ENCODE measurements at places on chromosomes 6 and 20.

DNA sequence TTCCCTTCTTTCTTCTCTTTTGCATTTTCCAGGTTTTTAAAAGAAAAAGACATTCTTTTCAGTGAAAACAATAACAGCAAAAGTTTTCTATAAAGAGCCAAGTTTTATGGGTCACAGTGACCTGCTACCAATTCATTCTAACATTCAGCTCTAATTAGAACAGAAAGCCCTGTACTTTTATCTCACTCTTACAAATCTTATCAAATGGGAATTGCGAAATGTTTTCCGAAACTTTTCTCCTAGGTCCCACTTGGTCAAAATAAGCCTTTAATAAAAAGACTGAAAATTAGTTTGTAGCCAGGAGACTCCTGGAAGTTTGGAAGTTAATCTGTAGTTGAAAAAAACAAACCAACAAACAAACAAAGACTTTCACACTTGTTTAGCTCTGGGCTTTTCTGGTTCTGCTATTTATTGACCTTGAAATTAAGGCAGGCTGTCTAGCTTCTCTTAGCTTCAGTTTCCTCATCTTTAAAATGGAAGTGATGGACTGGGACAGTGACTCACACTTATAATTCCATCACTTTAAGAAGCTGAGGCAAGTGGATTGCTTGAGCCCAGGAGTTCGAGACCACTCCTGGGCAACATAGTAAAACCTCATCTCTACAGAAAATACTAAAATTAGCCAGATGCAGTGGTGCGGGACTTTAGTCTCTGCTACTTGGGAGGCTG lies 613.5 kb upstream of the CDH4 start:
- H3K36me3 ChIP-seq, result no peaks in the 10 kb centered on the region
- H3K4me3 ChIP-seq, result no peak overlapping the region
- no peak overlapping the region for H3K27ac ChIP-seq
- no peaks in the 10 kb centered on the region for H3K27me3 ChIP-seq
- no peaks in the 10 kb centered on the region for H3K4me1 ChIP-seq

- H3K4me1 ChIP-seq, result peaks cover 5% of the 10 kb centered on the region
- no peak overlapping the region for H3K27ac ChIP-seq
- H3K27me3 ChIP-seq, result no peaks in the 10 kb centered on the region
Observed at GRCh38 chr6:116424001-116424400, 37.2 kb upstream of the CALHM6 start.

DNA sequence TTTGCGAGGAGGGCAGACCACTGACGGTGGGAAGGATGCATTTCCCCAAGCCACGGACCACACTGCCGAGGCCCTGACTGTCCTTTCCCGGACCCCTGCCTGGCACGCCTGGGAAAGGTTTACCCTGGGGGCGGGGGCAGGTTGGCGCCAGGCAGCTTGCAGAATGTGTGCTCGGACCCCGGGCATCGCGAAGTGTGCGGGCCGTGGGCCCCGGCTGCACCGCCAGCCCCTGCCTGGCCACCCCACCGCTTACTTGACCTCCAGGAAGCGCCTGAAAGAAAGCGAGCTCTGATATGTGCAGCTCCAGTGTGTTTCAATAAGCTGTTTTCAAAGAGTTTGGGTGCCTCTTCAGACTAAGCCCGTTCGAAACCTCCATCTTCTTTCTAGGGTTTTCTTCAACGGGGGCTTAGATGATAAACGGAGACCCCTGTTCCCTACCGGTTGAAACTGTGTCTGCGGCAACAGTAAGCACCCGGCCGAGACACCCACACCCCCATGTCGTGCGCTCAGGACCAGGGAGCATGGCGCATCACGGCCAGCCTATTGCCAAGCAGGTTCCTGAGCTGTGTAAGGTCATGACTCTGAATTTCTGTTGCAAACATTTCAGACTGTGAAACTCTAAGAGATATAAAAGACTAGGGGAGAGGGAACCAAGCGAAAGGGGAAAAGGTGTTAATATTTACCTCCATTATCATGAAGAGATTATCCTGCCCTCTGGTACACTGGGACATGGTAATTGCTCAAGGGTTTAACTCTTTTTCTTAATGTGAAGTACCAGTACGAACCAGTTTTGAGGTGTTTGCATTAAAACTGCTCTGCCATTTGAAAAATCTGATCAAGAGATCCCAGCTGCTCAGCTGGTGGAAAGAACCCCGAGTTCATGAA lies 231.2 kb upstream of the FOXQ1 start:
- no peaks in the 10 kb centered on the region for H3K36me3 ChIP-seq
- no peak for DNase-seq
- no peak overlapping the region for H3K4me3 ChIP-seq
- no peak overlapping the region for H3K27ac ChIP-seq
- no peaks in the 10 kb centered on the region for H3K27me3 ChIP-seq

- H3K27me3 ChIP-seq, result no peaks in the 10 kb centered on the region
- peaks cover 17% of the 10 kb centered on the region for H3K4me1 ChIP-seq
- no peak for DNase-seq
- peak overlapping the region; percentile 63 for H3K4me3 ChIP-seq
Observed at GRCh38 chr6:2633736-2634135, 117.0 kb downstream of the MYLK4 start.

DNA sequence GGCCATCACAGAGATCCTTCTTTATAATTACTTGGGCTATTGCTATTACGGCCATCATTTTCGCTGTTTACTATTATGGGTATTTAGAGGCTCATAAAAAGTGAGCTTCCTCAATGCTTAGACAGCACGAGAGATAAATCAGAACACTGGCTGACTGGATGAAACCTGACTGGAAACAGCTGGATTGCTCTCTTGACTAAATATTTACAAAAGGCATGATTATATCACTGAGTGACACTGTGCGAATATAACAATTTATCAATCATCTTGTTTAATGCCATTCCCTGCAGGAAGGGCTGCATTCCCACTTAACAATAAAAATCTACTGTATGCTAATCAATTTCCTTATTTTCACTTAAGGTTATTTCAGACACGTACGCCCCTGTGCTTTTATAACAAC lies 260.1 kb upstream of the ARID1B start:
- no peak for DNase-seq
- H3K4me1 ChIP-seq, result no peaks in the 10 kb centered on the region
- no peaks in the 10 kb centered on the region for H3K36me3 ChIP-seq
- no peak overlapping the region for H3K4me3 ChIP-seq
- H3K27ac ChIP-seq, result no peak overlapping the region

DNA sequence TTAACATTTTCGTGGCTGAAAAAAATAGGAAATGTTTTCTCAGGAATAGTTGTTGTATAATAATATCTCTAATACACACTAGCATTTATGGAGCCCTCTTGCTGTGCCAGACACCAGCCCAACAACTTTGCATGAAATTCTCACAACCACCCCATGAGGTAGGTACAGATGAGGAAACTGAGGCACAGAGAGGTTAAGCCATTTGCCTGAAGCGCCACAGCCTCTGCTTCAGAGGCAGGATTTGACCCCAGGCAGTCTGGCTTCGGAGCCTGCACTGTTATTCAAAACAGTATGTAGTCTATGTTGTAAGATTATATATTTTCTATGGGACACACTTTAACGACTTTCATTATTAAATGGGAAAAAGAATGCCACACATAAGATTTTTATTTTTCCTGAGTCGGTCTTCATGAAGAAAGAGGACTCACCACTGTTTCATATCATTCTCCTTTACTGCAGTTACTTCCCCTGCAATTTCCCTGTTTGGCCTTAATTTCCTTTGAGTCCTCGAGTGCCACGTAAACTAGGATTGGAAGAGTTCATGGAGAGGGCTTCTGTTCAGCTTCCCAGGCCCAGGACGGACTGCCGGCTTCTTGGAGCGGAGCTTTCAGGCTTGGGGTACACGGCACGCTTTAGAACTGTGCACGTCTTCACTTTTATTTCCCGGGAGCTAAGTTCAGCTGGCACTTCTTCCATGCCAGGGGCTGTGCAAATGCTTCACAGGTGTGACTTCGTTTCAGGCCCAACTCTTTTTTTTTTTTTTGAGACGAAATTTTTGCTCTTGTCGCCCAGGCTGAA lies 128.0 kb downstream of the BMP7 start:
- no peak for DNase-seq
- no peak overlapping the region for H3K27ac ChIP-seq
- no peaks in the 10 kb centered on the region for H3K4me1 ChIP-seq

- DNase-seq, result no peak
- no peaks in the 10 kb centered on the region for H3K27me3 ChIP-seq
- no peaks in the 10 kb centered on the region for H3K36me3 ChIP-seq
- peaks cover 19% of the 10 kb centered on the region for H3K4me1 ChIP-seq
- H3K4me3 ChIP-seq, result no peak overlapping the region
- H3K27ac ChIP-seq, result no peak overlapping the region
Observed at GRCh38 chr20:25402583-25402982, 4.9 kb upstream of the GINS1 start.

- no peaks in the 10 kb centered on the region for H3K27me3 ChIP-seq
- H3K36me3 ChIP-seq, result no peaks in the 10 kb centered on the region
- H3K4me3 ChIP-seq, result no peak overlapping the region
- DNase-seq, result peak; percentile 37
Observed at GRCh38 chr6:169791721-169792131, 40.3 kb downstream of the ERMARD start.

DNA sequence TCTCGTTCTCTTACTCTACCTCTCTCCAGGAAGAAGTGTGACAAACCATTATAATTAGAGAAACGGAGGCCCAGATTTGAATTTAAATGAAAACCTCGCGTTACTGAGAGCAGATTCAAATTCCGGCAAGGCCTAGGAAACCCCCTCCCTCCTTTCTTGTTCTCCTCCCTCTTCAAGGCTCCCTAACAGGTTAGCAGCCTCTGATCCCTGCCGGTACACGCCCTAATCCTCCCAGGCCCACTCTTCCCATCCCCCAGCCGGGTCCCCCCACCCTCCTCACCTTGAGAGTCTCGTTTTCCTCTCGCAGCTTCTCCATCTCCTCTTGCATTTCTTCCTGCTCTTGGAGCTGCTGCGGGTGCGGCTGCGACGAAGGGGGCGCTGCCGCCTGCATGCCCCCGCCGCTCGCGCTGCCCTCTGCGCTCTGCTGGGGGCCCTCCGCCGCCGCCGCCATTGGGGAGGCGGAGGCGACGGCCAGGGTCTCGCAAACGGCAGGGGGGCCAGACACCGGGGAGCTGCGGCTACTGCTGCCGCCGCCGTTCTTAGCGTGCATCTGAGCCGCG lies 3.8 kb downstream of the MTCL3 start:
- no peak for DNase-seq
- H3K4me3 ChIP-seq, result peak overlapping the region; percentile 67
- peaks cover 43% of the 10 kb centered on the region for H3K4me1 ChIP-seq
- H3K27me3 ChIP-seq, result peaks cover 59% of the 10 kb centered on the region

GRCh38 chr6:38485488-38485887 lies 154.2 kb downstream of the BTBD9 start:
- no peak for DNase-seq
- no peaks in the 10 kb centered on the region for H3K36me3 ChIP-seq
- no peaks in the 10 kb centered on the region for H3K4me1 ChIP-seq
- H3K27ac ChIP-seq, result no peak overlapping the region

- H3K4me1 ChIP-seq, result peaks cover 3% of the 10 kb centered on the region
- H3K4me3 ChIP-seq, result no peak overlapping the region
- H3K27me3 ChIP-seq, result no peaks in the 10 kb centered on the region
- H3K36me3 ChIP-seq, result no peaks in the 10 kb centered on the region
Observed at GRCh38 chr6:33923857-33924514, 120.2 kb upstream of the MLN start.

DNA sequence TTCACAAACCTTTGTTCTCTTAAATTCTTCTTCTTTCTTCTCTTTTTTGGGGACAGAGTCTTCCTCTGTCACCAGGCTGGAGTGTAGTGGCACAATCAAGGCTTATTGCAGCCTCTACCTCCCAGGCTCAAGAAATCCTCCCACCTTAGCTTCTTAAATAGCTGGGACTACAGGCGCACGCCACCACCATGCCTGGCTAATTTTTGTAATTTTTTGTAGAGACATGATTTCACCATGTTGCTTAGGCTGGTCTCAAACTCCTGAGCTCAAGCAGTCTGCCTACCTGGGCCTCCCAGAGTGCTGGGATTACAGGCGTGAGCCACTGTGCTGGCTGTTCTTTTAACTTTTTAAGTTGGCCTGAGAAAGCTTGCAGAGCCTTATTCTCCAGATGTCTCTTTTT lies 48.0 kb downstream of the NCOA3 start:
- H3K27ac ChIP-seq, result no peak overlapping the region
- no peaks in the 10 kb centered on the region for H3K36me3 ChIP-seq
- DNase-seq, result no peak
- no peak overlapping the region for H3K4me3 ChIP-seq

DNA sequence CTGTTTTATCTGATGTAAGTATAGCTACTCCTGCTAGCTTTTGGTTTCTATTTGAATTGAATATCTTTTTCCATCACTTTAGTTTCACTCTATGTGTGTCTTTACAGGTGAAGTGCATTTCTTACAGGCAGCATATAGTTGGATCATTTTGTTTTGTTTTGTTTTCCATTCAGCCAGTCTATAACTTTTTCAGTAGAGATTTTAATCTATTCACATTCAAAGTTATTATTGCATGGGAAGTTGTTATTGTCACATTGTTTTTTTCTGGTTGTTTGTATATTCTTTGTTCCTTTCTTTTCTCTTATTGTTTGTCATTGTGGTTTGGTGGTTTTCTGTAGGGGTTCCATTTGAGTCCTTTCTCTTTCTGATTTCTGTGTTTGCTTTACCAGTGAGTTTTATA lies 151.2 kb downstream of the PDE10A start:
- no peak for DNase-seq
- H3K27ac ChIP-seq, result no peak overlapping the region
- no peaks in the 10 kb centered on the region for H3K36me3 ChIP-seq
- H3K4me3 ChIP-seq, result no peak overlapping the region

DNA sequence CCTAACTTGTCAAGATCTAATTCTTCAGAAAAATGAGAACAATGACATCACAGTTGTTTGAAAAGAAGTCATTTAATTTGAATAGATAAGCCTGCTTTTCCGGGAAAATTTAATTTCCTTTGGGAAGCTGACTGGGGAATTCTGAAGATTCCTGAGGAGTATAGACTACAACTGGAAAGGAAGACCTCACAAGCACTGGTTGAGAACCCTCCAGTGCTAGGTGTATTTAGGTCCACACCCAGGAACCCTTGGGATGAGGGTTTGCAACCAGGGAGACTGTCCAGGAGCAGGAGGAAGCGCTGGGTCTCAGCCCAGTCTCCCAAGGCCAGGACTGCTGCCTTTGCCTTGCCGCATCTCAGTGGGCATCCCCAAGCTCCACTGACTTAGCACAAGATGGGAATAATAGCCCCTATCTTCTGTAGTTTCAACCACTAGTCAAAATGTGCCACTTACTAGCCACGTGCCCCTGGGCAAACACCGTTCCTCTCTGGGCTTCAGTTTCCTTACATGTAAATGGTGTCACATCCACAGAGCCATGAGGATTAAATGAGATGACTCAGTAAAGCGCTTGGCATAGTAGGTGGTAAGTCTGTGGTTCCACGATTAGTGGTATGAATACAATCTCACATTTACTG lies 6.9 kb upstream of the CD93 start:
- no peak overlapping the region for H3K27ac ChIP-seq
- H3K4me3 ChIP-seq, result no peak overlapping the region
- no peak for DNase-seq
- no peaks in the 10 kb centered on the region for H3K27me3 ChIP-seq
